ENCODE measurements at places on chromosomes 7 and 10.

- no peak for DNase-seq
Measured at GRCh38 chr10:132911786-132912097, 30.6 kb downstream of the CFAP46 start.

DNA sequence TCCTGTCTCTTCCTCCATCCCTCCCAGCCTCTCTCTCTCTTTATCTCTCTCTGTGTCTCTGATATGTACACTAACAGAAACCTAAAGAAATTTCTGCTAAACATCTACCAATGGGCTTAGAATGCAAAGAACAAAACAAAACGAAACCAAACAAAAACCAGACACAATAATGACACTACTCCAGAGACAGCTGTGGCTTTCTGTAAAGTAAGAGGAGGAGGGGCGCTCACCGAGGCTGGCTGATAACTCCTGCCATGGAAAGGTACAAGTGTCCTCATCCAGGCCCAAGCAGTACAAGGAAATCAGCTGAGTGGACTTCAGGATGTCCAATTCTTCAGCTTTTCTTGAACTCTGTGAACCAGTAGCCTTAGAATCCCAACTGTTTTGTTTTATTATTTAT lies 70.4 kb upstream of the FZD8 start:
- no peak for DNase-seq

DNA sequence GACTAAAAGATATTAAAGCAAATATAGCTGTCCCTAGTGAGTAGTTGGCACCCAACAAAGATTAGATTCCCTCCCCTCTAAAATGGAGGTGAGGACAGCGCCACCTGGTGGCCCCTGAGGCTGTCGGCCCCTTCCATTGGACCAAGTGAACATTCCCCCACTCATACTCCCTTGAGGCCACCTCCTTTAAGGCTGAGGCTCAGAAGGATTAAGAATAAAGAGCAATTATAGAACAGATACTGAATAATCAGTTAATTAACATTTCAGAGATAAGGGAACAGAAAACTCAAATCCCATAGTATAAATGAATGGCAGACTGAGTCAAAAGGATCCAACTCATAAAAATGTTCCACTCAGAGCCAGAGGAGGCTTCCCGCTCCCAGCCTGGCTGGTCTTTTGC lies 130.4 kb upstream of the GHITM start:
- no peak for DNase-seq

- DNase-seq: no peak
Measured at GRCh38 chr7:95668504-95669018, 72.2 kb upstream of the PDK4 start.

DNA sequence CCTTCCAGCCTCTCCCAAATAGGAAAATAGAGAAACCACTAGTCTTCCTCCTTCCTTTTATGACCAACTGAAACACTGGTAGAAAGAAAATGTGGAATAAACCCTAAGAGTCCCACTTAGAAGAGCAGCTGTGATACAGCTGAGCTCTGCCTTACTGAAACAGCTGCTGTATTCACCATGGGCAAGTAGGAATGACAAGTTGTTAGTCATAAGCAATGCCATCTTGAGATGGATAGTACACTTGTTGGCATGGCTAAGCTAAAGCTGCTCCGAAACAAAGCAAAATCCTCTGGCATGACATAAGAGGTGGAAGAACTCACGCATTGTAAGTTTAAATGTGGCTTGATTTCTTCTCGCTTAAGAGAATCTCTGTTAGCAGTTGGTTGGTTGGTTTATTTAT lies 48.3 kb upstream of the TMEM236 start:
- DNase-seq: no peak

- DNase-seq: no peak
Measured at GRCh38 chr10:50917486-50917885, 32.1 kb upstream of the A1CF start.

GRCh38 chr7:80932536-80932935 lies 13.7 kb upstream of the SEMA3C start:
- no peak for DNase-seq

DNA sequence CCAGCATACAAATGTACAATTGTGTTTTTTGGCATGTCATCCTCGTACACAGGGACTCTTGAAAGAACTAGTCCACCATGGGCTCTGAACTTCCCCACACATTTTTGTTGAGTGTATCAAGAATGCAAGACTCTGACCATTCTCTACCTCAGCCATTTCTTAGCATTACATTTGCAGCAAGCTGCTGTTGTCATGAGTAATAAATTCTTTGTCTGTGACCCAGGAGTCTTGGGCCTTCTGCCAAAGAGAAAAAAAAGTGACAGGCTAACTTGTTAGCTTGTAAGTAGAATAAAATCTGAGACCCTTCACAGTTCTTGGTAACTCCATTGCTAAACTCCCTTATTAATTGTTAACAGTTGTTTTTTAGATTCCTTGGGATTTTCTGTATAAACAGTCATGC lies 542.3 kb upstream of the MBL2 start:
- DNase-seq: no peak

GRCh38 chr7:12716722-12717121 lies 29.3 kb downstream of the ARL4A start:
- DNase-seq: no peak

DNA sequence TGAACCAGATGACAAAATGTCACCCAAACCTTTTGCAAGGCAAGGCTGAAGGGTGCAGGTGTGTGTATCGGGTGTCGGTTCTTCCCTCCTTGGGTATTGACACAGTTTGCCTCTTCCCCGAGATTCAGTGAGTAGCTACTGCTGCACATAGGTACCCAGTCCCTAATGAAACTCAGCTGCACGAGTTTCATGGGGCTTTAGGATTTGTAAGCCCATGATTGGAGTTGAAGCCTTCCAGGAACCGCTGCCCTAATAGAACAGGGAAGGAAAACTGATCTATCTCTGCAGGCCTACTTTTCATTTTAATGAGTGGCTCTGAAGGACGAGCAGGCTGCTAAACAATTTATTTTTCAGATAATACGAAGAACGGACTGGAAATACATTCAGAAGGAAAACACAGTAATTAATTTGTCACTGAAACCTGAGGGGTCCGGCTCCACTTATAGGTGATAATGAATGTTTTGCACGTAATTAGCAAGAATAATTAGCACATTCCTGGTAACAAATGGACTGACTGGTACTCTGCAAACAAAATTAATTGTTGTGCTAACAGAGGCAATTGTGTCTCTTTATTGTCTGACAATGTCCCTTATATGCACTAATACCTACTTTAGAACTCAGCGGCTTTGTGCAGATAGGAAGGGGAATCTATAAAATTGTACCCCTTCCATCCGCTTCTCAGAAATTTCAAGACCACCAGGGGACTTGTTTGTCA lies 49.6 kb upstream of the FZD8 start:
- no peak for DNase-seq

DNA sequence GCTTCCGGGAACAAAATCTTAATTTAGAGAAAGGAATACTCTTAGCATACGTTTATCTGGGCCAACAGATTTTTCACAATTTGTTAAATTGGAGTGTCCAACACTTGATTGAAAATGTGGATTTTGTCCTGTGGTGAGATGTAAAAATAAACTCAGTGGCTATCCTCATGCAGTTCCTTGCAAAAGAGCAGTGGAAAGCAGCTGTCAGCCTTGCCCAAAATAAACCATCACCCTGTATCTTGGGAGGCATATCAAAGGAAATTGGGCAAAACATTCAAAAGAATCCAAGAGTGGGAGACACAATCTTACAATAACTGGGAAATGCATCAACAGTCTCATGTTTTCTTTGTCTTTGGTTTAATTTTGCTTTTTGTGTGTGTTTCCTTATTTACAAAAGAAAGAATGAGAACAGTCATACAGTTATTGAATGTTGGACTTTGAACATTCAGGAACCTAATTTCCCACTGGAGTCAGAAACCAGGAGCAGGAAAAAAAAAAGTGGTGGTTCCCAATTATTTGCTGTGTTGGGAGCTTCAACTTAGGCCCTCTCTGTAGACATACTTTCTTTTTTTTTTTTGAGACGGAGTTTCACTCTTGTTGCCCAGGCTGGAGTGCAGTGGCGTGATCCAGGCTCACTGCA lies 44.4 kb upstream of the DGKI start:
- no peak for DNase-seq

DNA sequence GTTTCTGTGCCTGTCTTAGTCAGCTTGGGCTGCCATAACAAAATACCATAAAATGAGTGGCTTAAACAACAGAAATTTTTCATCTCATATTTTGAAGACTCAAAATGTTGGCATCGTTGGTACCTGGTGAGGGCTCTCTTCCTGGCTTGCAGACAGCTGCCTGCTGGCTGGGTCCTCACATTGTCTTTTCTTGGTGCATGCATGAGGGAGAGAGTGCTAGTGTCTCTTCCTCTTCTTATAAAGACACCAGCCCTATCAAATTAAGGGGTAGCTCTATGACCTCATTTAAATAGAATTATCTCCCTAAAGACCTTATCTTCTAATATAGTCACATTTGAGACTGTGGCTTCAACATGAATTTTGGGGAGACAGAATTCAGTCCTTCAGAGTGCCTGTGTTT lies 39.9 kb downstream of the ST8SIA6 start:
- no peak for DNase-seq

- DNase-seq: no peak
Measured at GRCh38 chr10:52500476-52500875, 186.4 kb downstream of the DKK1 start.

DNA sequence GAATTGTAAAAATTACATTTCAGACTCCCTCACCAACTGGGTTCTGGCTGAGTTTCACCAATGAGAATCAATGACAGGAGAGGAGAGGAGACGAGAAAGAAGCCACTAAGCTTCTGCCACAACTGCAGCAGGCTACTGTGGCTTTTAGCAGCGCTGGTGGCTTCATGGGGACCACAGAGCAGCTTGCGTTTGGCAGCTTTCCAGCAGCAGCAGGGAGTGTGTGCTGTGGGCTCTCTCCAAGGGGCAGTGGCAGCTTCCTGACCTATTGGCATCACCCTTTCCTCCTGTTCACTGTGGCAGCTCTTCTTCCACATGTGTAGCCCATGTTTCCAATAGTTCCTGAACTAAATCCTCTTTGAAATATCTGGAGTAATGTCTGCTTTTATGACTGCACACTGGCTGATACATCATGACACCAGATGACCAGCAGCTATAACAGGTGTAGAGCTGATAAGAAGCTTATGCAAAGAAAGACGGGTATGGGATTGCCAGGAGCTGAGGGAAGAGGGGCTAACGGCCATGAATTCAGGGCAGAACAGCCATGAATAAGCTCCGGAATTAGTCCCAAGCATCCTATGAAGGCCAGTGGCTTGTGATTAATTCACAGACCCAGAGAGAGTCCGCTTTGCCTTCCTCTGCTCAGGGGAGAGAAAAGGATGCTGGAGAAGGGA lies 46.8 kb downstream of the KCNH2 start:
- DNase-seq: no peak

DNA sequence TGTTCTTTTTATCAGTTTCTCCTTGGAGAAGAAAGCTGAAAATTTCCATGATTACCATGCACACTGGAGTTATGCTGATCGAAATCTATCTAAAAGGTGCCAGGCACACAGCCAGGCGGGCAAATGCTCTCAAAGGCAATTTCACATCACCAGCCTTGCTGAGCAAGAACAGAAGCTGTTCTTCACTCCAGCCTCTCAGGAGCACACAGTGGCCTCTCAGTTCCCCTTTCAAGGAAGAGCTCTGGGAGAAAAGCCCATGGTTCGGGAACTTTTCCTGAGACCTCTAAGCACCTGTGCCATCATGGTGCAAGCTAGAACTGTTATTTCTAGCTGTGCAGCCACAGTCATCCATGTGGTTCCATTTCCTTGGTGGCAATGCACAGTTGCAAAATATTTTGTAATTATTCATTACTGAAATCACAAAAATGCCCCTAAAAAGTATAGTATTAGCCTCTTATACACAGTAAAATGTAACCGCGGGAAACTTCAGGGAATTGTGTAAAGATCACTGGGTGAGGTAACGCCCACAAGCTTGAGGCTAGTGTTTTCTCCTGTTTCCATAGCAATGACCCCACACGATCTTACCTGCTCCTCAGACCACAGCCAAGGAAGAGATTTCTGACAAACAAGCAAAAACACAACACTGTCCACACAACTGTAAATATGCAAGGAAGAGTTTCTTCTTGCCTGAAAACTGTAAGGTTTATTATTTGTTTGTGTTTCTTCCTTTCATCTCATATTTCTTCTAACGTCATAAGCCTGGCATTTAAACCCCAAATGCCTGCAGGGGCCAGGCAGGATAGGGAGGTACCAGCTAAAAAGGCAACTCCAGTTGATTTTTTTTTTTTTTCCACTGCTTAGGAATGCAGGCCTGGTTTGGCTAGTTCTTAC lies 121.2 kb downstream of the FAM107B start:
- no peak for DNase-seq

GRCh38 chr10:93369588-93370164 lies 112.5 kb downstream of the MYOF start:
- DNase-seq: no peak

- DNase-seq: no peak
Measured at GRCh38 chr10:109475711-109476421, 447.4 kb downstream of the XPNPEP1 start.

DNA sequence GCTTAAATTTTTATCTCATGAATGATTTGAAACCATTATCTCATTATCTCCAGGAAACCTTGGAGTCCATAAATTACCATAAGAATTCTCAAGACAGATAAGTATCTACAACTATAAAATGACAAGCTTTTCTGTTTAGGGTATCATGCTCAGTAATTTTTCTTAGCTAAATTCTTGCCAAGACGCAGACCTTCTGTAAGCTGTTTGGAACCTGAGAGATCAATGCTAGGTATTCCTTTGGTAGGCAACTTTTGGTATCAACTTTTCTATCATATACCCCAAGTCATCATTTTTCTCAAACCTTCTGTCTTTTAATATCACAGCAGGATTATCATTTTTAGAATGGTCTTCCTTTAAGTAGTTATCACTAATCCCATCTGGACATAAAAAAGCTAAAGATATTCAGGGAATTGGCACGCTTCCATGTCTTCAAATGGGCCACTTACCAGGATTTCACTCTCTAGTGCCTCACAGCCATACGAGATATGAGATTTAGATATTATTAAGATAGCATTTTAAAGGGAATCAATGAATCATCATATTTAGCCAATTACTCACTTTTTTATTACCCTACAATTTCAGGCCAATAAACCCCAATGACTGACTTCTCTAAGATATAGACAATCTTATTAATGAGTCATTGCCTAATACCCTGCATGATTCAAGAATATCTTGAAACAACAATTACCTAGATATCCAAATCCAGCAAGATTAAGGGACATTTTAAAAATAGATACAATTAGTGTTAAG lies 544.1 kb downstream of the HTR7 start:
- DNase-seq: no peak

DNA sequence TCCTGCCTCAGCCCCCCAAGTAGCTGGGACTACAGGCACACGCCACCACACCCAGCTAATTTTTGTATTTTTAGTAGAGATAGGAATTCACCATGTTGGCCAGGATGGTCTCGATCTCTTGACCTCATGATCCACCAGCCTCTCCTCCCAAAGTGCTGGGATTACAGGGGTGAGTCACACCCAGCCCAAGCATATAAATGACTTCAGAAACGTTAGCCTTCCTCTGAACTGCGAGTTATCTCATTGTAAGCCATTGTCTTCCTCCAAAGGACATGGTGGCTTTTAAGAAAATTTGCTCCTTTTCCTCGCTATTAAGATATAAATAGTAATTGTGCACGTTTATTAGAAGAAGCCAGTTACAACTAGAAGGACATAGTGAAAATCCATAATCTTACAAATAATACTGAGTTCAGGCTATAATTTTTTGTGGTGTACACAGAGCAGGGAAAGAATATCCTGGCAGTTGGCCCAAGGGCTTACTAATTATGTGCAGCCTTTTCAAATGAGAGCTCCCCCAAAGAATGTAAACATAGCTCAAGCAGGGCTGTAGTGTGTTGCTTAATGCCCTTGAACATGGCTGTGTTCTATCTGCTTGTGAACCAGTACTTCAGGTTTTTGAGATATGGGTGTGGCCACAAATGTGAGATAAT lies 495.8 kb downstream of the PARD3 start:
- DNase-seq: no peak

All from activated naive CD4-positive, alpha-beta T cell treated with anti-CD3 and anti-CD28 coated beads, Interleukin-2, amount 50 U/mL, for 16 hours (primary cell).